Spinal cord (tissue), 10 donors: ENCODE measurements at places on chromosomes 5 and 9. TPM values are rescaled to one million over a fixed set of nuclear protein-coding genes. Genes with fewer than 3 reads are reported as not detected.
A peak's percentile ranks its signal among the peaks of the same experiment; 100 is the strongest.

- H3K27ac ChIP-seq: no peak overlapping the region
- H3K27me3 ChIP-seq: no peaks in the 10 kb centered on the region
- H3K4me1 ChIP-seq: peaks cover 8% of the 10 kb centered on the region
- H3K4me3 ChIP-seq: no peak overlapping the region
Measured at GRCh38 chr9:6581253-6581652, 64.3 kb downstream of the GLDC start.

DNA sequence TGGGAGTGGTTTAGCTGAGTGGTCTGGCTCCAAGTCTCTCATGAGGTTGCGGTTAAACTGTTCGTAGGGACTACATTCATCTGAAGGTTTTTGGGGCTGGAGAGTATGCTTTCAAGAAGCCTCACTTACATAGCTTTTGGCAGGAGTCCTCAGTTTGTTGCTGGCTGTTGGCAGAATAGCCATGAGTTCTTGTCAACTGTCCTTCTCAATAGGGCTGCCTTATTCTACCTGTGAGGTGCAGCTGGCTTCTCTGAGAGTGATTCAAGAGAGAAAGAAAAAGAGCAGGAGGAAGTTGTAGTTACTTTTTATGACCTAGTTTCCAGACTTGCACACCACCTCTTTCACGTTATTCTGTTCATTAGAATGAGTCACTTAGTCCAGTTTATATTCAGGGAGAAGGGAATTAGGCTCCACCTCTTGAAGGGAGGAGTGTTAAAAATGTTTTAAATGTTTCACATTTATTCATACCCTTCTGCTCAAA lies 33.2 kb downstream of the YTHDC2 start:
- no peak overlapping the region for H3K27ac ChIP-seq
- no peaks in the 10 kb centered on the region for H3K27me3 ChIP-seq
- peaks cover 7% of the 10 kb centered on the region for H3K36me3 ChIP-seq
- no peak overlapping the region for H3K4me3 ChIP-seq
- H3K4me1 ChIP-seq: no peaks in the 10 kb centered on the region

DNA sequence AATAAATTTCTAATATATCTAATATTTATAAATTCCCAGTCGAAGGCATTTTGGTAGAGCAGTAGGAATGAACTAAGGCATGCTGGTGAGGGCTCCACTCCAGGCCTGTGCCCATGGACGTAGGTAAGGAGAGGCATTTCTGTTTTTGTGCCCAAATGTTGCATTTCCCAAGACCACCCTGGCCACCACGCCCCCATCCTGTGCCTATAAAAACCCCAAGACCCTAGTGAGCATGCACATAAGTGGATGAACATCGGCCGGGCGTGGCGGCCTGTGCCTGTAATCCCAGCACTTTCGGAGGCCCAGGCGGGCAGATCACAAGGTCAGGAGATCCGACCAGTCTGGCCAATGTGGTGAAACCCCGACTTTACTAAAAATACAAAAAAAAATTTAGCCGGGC lies 10.1 kb upstream of the MTMR12 start:
- H3K27me3 ChIP-seq: no peaks in the 10 kb centered on the region
- H3K36me3 ChIP-seq: no peaks in the 10 kb centered on the region
- DNase-seq: no peak
- no peak overlapping the region for H3K27ac ChIP-seq

- H3K27ac ChIP-seq: no peak overlapping the region
- DNase-seq: no peak
- H3K27me3 ChIP-seq: no peaks in the 10 kb centered on the region
- no peaks in the 10 kb centered on the region for H3K36me3 ChIP-seq
- no peaks in the 10 kb centered on the region for H3K4me1 ChIP-seq
Measured at GRCh38 chr9:95379630-95380029, 62.1 kb upstream of the FANCC start.

DNA sequence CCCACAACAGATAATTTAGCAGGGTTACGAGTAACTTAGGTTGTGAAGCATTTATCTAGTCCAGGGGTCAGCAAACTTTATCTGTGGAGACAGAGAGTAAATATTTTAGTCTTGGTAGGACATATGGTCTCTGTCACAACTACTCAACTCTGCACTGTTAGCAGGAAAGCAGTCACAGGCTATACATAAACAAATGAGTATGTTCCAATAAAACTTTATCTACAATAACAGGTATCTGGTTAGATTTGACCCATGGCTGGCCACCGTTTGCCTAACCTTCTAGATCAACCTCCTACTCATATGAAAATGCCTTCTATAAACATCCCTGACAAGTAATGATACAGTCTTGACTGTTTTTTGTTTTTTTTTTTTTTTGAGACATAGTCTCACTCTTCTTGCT lies 13.0 kb upstream of the HK3 start:
- no peaks in the 10 kb centered on the region for H3K4me1 ChIP-seq
- no peak overlapping the region for H3K27ac ChIP-seq
- peaks cover 5% of the 10 kb centered on the region for H3K36me3 ChIP-seq
- no peak for DNase-seq
- H3K27me3 ChIP-seq: no peaks in the 10 kb centered on the region

DNA sequence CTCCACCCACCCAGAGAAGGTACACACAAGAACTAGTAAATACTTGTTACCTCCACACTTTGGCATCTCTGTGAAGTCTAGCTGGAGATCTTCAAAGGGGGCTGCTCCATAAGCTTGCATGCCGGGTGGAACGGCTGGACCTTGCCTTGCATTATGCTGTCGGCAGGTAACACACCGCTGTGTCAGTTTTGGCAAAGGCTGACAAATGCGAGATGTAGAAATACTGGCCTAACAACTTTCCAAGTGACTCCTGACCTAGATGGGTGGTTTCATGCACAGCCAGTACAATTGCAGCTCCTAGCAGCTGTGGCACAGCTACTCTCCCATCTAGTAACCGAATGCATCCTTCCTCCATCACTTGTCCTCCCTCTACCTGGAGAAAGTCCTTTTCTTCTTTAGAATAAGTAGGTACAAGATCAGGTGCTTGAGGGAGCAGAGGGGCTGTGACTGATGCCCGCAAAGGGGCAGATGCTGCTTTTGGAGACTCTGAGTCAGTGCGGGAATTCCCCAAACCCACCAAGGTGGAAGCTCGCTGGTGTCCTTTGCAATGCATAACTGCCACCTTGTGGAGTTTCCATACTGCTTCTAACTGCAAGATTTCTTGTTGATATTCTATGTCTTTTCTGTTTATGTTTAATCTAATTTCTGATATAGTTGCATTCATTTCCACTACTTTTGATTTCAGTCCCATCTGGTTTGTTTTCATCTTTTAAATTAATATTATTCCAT lies 78.4 kb downstream of the TMEM161B start:
- DNase-seq: peak; percentile 60
- H3K27ac ChIP-seq: peak overlapping the region; percentile 16
- no peaks in the 10 kb centered on the region for H3K27me3 ChIP-seq
- H3K4me1 ChIP-seq: no peaks in the 10 kb centered on the region

DNA sequence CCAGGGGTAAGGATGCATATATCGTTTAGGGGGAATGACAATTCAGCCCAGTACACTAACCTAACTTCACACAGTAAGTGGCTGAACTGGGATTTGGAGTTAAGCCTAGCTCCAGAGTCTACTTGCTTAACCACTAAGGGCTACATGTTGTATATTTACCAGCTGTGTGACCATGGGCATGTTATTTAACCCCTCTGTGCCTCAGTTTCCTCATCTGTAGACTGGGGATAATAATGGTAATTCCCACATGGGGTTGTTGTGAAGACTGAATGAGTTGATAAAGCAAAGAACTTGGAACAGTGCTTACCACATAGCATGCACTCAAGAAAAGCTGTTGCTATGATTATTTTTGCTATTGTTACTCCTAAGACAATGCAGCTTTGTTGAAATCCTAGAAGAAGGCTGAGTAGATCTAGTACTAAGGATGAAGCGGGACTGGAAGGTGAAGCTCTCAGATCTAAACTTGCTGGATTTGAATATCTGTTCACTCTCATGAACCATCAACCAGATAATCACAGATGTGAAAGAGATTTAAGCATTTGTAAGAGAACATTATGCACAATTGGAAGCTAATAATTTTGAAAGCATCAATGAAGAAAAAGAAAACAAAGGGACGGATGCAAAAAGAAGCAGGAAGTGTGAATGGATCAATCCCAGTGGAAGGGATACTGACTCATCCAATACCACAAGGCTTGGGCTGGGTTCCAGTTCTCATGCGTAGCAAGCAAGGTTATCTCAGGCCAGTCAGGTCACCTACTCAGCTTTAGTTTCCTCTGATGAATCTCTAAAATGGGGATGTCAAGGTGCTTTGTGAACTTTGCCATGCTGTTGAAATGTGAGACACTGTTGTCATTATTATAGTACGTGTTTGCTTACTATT lies 78.5 kb upstream of the TBC1D2 start:
- H3K4me3 ChIP-seq: no peak overlapping the region
- no peak for DNase-seq
- H3K36me3 ChIP-seq: peaks cover 6% of the 10 kb centered on the region
- no peak overlapping the region for H3K27ac ChIP-seq
- H3K27me3 ChIP-seq: no peaks in the 10 kb centered on the region
- H3K4me1 ChIP-seq: peaks cover under 1% of the 10 kb centered on the region

GRCh38 chr9:92763721-92764380 lies 782 bp downstream of the BICD2 start:
- no peaks in the 10 kb centered on the region for H3K27me3 ChIP-seq
- peak overlapping the region; percentile 76 for H3K4me3 ChIP-seq
- DNase-seq: no peak
- peaks cover 51% of the 10 kb centered on the region for H3K4me1 ChIP-seq
- H3K36me3 ChIP-seq: peaks cover 5% of the 10 kb centered on the region
- no peak overlapping the region for H3K27ac ChIP-seq

DNA sequence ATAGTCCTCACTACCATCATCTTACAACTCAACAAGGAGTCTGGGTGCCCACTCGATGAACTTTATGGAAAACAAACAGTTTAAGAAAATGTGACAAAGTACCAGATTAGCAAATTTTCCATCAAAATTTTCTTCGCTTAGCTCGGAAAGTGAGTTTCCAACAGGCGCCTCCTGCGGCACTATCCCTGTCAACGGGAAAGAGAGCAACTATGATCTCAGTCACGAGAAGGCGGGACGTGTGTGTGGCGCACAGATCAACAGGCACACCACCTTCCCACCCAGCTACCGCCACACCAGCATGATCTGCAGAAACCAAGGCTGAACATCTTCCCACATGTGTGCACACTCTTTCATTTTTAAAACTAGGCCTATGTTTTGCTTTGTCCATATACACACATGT lies 13.7 kb upstream of the INPP5E start:
- H3K27ac ChIP-seq: no peak overlapping the region
- H3K4me1 ChIP-seq: no peaks in the 10 kb centered on the region
- H3K4me3 ChIP-seq: no peak overlapping the region
- no peaks in the 10 kb centered on the region for H3K27me3 ChIP-seq
- no peak for DNase-seq
- peaks cover 84% of the 10 kb centered on the region for H3K36me3 ChIP-seq

- H3K27ac ChIP-seq: no peak overlapping the region
- no peaks in the 10 kb centered on the region for H3K27me3 ChIP-seq
- H3K36me3 ChIP-seq: no peaks in the 10 kb centered on the region
- no peak overlapping the region for H3K4me3 ChIP-seq
Measured at GRCh38 chr5:36948041-36948440, 71.5 kb downstream of the NIPBL start.

GRCh38 chr9:120477534-120478001 lies 102.4 kb downstream of the CDK5RAP2 start:
- peaks cover 4% of the 10 kb centered on the region for H3K4me1 ChIP-seq
- H3K36me3 ChIP-seq: peaks cover 15% of the 10 kb centered on the region
- H3K4me3 ChIP-seq: no peak overlapping the region
- peak; percentile 50 for DNase-seq
- H3K27ac ChIP-seq: no peak overlapping the region

DNA sequence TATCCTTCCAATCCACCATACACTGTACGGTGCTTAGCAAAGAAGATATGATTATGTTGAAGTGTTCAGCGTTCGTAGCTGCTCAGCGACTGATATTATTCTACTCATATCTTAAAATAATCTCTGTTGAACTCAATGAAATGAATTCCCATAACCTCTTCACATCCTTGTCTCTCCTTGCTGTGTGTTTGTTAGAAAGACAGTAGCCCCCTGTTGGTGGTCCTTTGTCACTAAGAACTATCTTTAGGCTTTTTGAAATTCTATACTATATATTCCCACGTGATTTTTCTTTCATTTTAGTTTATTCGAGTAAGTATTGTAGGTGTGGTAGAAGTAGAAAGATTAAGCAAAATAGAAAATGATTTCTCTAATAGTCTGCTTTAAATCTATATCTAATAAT lies 762.8 kb upstream of the WWC1 start:
- H3K36me3 ChIP-seq: no peaks in the 10 kb centered on the region
- H3K27ac ChIP-seq: no peak overlapping the region
- H3K4me1 ChIP-seq: peaks cover 4% of the 10 kb centered on the region
- no peak overlapping the region for H3K4me3 ChIP-seq
- no peaks in the 10 kb centered on the region for H3K27me3 ChIP-seq

DNA sequence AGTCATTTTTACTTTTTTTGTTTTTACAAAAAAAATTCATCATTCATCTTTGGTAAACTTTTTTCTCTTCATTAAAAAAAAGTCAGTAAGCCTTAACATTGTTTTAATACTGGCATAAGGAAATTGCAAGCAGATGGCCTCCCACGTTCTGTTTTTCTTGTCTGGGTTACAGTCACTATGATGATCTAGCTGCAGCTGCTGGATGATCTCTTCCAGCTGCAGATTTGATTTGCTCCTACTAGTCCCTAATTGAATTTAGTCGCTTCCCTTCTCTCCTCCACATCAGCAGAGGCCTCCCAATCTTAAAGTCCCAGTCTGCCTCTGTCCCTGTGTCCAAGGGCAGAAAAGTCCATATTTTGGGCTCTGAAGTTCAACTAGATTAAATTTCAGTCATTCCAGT lies 106.8 kb upstream of the PTGER4 start:
- H3K36me3 ChIP-seq: no peaks in the 10 kb centered on the region
- no peaks in the 10 kb centered on the region for H3K27me3 ChIP-seq
- peak; percentile 21 for DNase-seq
- no peak overlapping the region for H3K27ac ChIP-seq
- H3K4me3 ChIP-seq: no peak overlapping the region
- no peaks in the 10 kb centered on the region for H3K4me1 ChIP-seq

DNA sequence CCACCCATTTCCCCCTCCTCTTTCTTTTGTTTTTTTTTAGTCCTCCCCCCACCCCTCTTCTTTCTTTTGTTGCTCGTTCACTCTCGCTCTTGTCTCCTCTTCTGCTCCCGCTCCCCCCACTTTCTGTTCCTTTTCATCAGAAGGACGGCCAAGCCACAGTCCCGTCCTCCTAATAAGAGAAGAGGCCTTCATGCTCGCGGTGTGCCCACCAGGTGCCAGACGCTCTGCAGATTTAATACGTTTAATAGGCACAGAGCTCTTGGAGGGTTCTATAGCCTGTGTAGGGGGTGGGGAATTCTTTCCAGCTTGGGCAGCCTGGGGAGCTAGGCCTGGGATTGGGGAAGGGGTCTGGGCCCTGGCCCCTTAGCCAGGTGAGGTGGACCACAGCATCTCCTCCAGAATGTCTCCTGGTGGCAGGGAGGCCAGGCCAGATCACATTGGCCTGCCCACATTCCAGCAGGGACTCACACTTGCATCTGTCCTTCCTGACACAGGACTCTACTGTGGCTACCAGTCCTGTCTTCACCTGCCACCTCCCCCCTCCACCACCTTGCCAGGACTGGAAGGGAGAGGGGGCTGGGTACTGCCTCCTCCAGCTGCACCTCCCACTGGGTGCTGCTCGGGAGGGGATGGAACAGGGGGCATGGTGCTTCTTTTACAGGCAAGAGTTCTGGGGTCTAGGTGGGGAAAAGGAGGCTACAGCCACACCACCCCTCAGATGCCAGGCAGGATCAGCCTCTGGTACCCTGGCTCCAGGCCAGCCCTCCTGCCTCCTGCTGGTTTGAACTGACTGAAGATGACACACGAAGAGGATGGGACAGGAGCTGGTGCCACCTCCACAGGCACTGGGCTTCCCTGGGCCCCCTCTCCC lies 6.1 kb upstream of the BARX1 start:
- no peak for DNase-seq
- no peaks in the 10 kb centered on the region for H3K36me3 ChIP-seq
- H3K27ac ChIP-seq: no peak overlapping the region
- H3K4me3 ChIP-seq: no peak overlapping the region
- H3K4me1 ChIP-seq: peaks cover 28% of the 10 kb centered on the region
- peaks cover 72% of the 10 kb centered on the region for H3K27me3 ChIP-seq

The POLR3G gene
- 6.1 TPM for total RNA-seq

The PCDHGB3 gene
- 8.3 TPM for total RNA-seq

The DBH gene
- total RNA-seq: 0.50 TPM
